Activated T-helper 17 cell treated with anti-CD3 and anti-CD28 coated beads, Interleukin-2, amount 50 U/mL, for 72 hours (primary cell): ENCODE measurements at places on chromosomes 16 and 17.
A peak's percentile ranks its signal among the peaks of the same experiment; 100 is the strongest.

DNA sequence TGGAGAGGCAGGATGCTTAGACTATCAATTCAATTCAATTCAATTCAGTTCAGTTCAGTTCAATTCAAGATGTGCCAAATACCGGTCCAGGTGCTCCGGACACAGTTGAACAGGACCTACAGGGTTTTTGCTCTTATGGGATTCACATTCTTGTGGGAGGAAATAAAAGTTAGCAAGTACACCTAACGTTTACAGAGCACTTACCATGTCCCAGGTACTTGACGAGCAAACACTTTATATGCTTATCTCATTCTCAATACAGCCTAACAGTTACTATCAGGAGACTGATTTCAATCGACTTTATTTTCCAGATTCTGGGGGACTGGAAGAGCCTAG is 467 bp upstream of the GDE1 start:
- H3K4me3 ChIP-seq: peak overlapping the region; percentile 98
- H3K4me1 ChIP-seq: peaks cover 29% of the 10 kb centered on the region
- no peak for ATAC-seq

DNA sequence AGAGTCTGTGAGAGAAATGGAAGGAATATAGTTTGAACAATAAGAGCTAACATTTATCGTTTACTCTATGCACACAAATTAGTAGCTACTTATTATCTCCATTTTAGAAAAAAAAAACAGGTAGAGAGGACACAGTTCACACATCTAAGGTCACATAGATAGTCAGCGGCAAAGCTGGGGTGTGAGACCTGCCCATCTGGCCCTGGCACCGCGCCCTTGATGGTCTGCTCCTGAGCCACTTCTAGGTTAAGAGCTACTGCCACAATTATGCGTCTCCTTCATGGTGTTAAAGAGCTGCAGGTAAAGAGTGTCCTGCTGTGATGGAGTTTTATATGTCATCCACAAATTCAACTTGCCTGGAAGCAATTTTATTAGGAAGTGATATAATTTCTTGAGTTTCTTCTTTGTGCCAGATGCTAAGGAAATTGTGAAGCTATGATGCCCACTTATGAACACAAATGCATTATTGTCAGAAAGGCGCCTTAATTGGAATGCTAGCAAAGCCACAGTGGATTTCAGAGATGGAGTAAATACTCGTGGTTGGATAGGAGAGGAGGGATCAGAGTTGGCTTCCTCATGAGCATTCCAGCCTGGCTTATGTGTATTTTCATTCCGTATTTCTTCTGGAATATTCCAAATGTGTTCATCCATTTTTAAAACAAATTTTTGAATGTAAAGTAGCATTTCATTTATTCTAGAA is 21.3 kb upstream of the MFSD6L start:
- H3K4me3 ChIP-seq: no peak overlapping the region
- no peak for ATAC-seq
- H3K36me3 ChIP-seq: no peaks in the 10 kb centered on the region

DNA sequence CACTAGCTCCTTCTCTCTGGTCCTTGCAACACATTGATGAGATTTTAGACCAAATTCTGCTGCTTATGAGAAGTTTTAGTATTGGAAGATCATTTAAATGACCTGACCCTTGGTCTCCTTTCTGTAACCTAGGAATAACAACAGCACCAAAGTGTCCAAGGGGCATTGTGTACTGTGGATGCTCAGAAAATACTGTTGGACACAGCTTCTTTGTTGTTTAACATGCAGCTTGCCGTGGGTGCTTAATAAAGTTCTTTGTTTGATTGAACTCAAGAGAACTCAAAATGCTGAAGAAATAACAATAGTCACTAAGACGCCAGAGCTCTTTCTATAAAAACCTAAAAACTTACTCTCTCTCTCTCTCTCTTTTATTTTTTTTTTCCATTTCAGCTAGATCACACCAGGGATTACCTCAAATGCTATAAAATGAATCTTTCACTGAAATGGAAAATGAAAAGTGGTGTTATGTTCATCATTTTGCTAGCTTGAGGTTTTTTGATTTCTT is 548.9 kb upstream of the CDH8 start:
- ATAC-seq: no peak
- H3K36me3 ChIP-seq: no peaks in the 10 kb centered on the region
- no peak overlapping the region for H3K4me3 ChIP-seq

DNA sequence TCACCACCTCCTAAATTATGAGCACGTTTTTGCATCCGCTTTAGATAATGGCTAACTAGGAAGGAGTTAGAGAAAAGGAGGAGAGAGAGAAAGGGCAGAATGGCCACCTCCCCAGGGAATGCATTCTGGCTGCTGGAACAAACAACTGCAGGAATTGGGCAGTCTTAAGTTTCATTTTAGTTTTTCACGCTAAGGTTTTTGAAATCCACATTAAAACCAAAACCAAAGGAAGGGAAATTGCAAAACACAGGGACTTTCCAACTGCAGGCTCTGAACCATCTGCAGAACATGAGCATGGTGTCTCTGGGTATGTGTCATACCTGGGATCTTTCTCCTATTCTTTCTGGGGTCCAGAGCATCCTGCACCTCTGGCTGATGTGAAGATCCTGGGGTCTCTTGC is 12.1 kb upstream of the CCL8 start:
- H3K27ac ChIP-seq: no peak overlapping the region
- no peaks in the 10 kb centered on the region for H3K4me1 ChIP-seq
- no peak for ATAC-seq
- no peaks in the 10 kb centered on the region for H3K36me3 ChIP-seq

- peaks cover 5% of the 10 kb centered on the region for H3K4me1 ChIP-seq
- H3K27me3 ChIP-seq: no peaks in the 10 kb centered on the region
- peaks cover 42% of the 10 kb centered on the region for H3K36me3 ChIP-seq
- no peak overlapping the region for H3K27ac ChIP-seq
These were observed 130.6 kb downstream of the NLK start for GRCh38 chr17:28173031-28173561.

DNA sequence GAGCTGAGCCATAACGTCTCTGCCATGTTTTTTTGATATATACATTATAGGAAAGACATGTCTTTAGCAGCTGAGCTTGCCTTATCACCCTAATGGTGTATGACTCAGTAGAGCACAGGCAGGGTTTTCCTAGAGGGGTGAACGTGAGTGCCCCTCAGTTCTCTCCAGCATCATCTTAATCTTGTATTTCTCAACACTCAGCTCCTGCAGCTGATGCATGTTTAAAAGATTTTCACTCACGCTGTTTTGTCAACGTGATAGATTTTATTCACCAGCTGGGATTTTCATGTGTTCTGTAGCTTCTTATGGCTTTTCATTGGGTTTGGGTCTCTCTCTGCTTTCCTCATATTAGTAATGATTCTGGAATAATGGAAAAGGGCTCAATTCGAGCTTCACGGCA is 186.0 kb upstream of the PMFBP1 start:
- ATAC-seq: no peak
- no peaks in the 10 kb centered on the region for H3K36me3 ChIP-seq
- H3K27ac ChIP-seq: no peak overlapping the region
- H3K4me1 ChIP-seq: no peaks in the 10 kb centered on the region
- no peak overlapping the region for H3K4me3 ChIP-seq

DNA sequence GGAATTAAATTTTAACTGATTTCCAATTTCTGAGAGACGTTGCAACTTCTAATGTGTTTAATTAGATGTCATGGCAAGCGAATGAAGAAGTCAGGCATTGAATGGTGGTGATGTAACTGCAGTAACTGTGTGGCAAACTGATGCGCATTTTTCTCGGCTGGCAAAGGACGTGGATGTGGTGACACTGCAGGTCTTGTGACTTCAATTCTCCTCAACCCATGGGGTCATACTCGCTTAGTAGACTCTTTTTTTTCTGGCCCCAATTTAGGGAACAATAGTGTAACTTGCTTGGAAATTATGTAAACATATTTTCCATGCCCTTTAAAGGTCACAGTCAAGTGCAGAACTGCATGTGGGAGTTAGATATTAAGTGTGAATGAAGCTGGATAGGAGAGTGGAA is 1.9 kb upstream of the FAM20A start:
- peaks cover 5% of the 10 kb centered on the region for H3K4me1 ChIP-seq
- peaks cover 5% of the 10 kb centered on the region for H3K36me3 ChIP-seq
- peaks cover 55% of the 10 kb centered on the region for H3K27me3 ChIP-seq
- no peak overlapping the region for H3K27ac ChIP-seq

DNA sequence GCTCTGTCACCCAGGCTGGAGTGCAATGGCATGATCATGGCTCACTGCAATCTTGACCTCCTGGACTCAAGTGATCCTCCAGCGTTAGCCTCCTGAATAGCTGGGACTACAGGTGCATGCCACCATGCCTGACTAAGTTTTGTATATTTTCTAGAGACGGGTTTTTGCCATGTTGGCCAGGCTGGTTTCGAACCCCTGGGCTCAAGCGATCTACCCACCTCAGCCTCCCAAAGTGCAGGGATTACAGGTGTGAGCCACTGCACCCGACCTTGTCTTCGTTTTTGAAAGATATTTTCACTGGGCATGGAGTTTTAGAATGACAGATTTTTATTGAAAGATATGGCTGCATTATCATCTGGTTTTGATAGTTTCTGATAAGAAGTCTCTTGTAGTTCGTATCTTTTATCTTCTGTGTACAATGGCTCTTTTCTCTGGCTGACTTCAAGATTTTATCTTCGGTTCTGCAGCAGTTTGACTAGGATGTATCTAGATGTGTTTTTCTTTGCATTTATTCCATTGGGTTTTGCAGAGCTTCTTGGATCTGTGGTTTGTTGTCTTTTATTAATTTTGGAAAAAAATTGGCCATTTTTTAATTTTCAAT is 14.6 kb downstream of the ADGRG5 start:
- no peak for ATAC-seq
- no peaks in the 10 kb centered on the region for H3K27me3 ChIP-seq
- H3K4me1 ChIP-seq: peaks cover 11% of the 10 kb centered on the region
- H3K4me3 ChIP-seq: peak overlapping the region; percentile 13

DNA sequence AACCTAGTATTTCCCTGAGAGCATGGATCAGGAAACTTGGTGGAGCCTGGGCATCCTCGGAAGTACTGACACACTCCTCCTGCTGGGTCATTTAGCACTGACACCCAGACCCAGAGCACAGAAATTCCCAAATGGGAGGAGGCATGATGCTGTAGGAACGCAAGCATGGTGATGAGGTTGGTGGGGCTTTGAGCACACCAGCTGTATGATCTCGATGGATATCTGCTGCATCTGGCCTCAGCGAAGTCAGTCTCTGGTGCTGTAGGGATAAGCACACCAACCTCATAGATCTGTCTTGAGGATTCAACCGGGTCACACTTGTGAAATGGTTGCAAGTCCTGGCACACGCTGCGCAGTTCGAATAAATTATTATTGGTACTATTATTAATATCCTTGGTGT is 52.5 kb downstream of the SHISA6 start:
- ATAC-seq: no peak
- H3K36me3 ChIP-seq: no peaks in the 10 kb centered on the region
- no peaks in the 10 kb centered on the region for H3K4me1 ChIP-seq
- peaks cover 3% of the 10 kb centered on the region for H3K27me3 ChIP-seq
- H3K4me3 ChIP-seq: no peak overlapping the region
- H3K27ac ChIP-seq: no peak overlapping the region

GRCh38 chr17:73639322-73639721 is 4.9 kb downstream of the SDK2 start:
- H3K4me3 ChIP-seq: no peak overlapping the region
- no peak for ATAC-seq
- no peaks in the 10 kb centered on the region for H3K4me1 ChIP-seq
- peaks cover 15% of the 10 kb centered on the region for H3K27me3 ChIP-seq

DNA sequence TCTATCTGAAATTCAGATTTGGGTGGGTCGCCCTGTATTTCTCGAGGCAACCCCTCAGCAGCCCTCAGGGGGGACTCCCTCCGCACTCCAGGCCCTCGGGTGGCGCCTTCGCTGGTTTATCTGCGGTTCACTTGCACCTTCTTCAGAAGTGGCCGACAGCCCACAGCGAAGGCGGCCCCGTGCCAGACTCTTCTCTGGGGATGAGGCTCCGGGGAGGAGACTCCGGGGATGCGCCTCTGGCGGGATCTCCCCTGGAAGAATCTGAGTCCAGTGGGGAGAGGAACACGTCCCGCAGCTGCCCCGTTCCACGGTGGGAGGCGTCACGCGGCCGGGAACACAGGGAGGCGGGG is 63.9 kb upstream of the DNAJA2 start:
- H3K36me3 ChIP-seq: no peaks in the 10 kb centered on the region
- H3K27ac ChIP-seq: no peak overlapping the region
- no peaks in the 10 kb centered on the region for H3K27me3 ChIP-seq
- peak overlapping the region; percentile 66 for H3K4me3 ChIP-seq
- ATAC-seq: peak; percentile 34

GRCh38 chr17:69712801-69713311 is 298.4 kb downstream of the MAP2K6 start:
- peaks cover 5% of the 10 kb centered on the region for H3K4me1 ChIP-seq
- H3K27me3 ChIP-seq: peaks cover 14% of the 10 kb centered on the region
- no peaks in the 10 kb centered on the region for H3K36me3 ChIP-seq
- no peak overlapping the region for H3K4me3 ChIP-seq

DNA sequence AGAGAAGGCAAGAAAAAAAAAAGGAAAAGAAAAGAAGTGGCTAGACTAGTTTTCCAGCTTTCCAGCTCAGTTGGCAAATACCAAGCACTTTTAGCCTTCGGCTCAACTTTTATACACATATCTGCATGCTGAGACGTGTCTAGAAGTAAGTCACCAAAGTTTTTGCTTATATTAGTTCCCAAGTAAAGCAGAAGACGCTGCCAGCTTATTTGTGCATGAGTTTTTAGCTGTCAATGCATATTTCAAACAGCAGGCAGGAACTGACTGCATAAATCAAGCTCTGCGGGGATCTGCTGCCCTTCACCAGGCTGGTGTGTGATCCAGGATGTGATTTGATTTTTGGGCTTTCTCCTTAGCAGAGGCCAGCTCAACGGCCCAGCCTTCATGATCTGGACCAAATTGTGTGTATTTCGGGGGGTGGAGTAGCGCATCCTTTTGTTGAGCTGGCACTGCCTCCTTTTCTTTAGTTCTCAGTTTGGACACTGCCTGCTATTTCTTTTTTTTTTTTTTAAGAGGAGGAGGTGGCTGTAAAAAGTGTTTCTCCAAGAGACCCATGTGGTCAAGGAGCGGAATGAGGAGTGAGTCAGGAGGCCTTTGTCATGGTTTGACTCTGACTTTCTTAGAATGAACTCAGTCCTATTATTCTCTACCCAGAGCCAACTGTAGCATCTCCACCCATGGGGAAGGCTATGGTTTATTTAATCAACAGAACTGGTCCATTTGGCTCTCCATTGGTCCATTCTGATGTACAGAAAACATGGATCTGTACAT is 162.6 kb upstream of the XYLT1 start:
- no peaks in the 10 kb centered on the region for H3K36me3 ChIP-seq
- H3K27ac ChIP-seq: peak overlapping the region; percentile 77
- peak; percentile 76 for ATAC-seq
- H3K27me3 ChIP-seq: peaks cover 15% of the 10 kb centered on the region

- H3K27me3 ChIP-seq: no peaks in the 10 kb centered on the region
- no peak for ATAC-seq
- no peak overlapping the region for H3K4me3 ChIP-seq
- H3K27ac ChIP-seq: no peak overlapping the region
- no peaks in the 10 kb centered on the region for H3K4me1 ChIP-seq
These were observed 17.5 kb downstream of the MTHFSD start for GRCh38 chr16:86537486-86537885.

GRCh38 chr16:4915226-4915761 is 21.7 kb downstream of the PPL start:
- no peak overlapping the region for H3K27ac ChIP-seq
- ATAC-seq: no peak
- H3K4me3 ChIP-seq: no peak overlapping the region
- H3K36me3 ChIP-seq: no peaks in the 10 kb centered on the region

- no peak overlapping the region for H3K4me3 ChIP-seq
- no peaks in the 10 kb centered on the region for H3K27me3 ChIP-seq
- ATAC-seq: no peak
- no peaks in the 10 kb centered on the region for H3K4me1 ChIP-seq
These were observed 54.7 kb upstream of the IL34 start for GRCh38 chr16:70591615-70592014.

- no peaks in the 10 kb centered on the region for H3K36me3 ChIP-seq
- ATAC-seq: no peak
- H3K4me1 ChIP-seq: no peaks in the 10 kb centered on the region
These were observed 88.9 kb upstream of the ATF7IP2 start for GRCh38 chr16:10296956-10297340.
